ENCODE measurements at places on chromosomes 2 and 18.

DNA sequence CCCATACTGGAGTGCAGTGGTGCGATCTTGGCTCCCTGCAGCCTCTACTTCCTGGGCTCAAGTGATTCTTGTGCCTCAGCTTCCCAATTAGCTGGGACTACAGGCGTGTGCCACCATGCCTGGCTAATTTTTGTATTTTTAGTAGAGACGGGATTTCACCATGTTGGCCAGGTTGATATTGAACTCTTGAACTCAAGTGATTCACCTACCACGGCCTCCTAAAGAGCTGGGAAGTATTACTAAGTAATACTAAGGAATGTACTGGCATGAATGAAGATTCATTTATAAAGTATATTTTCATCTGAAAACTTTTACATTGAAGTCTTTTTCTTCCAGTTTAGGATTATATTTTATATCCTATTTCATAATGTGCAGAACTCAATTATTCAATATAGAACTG lies 38.1 kb downstream of the NUP35 start:
- DNase-seq = no peak

- DNase-seq = no peak
Measured at GRCh38 chr2:157509744-157510143, 65.9 kb upstream of the CYTIP start.

GRCh38 chr2:172460780-172461201 lies 33.4 kb downstream of the ITGA6 start:
- no peak for DNase-seq

DNA sequence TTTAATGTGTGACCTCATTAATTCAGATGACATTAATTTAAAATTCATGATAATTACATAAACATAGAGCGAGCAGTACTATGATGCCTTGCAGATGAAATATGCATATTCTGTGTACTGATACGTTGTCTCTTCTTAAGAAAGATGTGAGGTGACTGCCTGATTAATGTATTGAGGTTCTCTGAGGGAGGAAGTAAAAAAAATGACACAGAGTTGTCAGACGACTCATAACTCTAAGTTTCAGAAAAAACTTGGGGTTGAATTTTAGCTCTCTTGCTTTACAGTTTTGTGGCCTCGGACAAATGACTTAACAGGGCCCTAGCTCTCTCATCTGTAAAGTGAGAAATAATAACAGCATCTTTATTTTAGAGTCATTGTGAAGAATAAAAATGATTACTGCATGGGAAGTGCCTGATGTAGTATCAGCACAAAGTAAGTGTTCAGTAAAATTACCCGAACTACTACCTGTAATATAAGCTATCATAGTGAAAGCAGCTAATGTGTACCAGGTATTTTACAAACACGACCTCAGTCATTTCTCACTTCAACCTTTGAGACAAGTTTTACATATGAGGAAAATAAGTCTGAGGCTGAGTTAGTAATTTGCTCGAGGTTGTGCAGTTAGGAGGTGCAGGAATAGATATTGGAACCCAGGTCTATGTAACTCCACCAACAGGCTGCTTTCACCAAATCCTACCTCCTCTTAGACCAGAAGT lies 65.3 kb downstream of the ALK start:
- DNase-seq = no peak

GRCh38 chr2:191657977-191658376 lies 20.0 kb upstream of the NABP1 start:
- peak; percentile 67 for DNase-seq

DNA sequence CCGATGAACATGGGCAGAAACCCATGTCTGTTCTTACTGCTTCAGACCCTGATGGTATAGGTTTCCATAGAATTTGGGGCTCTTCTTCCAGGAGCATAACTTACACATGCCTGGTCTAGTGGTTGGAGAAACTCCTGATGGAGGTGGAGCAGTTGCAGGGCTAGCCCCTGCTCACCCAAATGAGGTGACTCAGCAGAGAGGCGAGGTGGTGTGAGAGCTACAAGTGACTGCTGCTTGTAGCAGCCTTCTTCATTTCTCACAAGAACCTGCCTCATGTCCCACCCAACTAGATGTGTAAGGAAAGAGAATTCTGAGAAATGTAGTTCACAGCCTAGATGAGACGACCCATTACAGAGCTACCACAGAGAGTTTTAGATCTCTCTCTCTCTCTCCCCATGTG lies 105.3 kb downstream of the ZNF407 start:
- no peak for DNase-seq

DNA sequence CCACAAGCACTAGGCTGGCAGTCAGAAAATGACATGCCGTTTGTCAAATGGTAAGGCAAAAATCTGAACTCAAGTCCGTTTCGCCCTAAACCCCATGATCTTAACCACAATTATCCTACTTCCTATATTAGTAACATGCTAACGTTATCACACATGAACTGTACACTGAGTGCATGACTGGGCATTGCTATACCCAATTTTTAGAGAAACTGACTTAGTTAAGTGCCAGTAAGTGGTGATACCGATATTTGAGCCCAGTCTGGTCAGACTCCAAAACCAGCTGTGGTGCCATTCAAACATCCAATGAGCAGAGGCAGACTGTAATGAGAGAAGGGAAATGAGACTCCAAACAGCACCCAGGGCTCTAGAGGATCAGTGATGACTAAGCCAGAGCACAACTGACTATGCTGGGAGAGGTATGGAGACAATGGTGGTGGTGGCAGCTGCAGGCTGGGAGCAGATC lies 311.7 kb upstream of the PKDCC start:
- no peak for DNase-seq

DNA sequence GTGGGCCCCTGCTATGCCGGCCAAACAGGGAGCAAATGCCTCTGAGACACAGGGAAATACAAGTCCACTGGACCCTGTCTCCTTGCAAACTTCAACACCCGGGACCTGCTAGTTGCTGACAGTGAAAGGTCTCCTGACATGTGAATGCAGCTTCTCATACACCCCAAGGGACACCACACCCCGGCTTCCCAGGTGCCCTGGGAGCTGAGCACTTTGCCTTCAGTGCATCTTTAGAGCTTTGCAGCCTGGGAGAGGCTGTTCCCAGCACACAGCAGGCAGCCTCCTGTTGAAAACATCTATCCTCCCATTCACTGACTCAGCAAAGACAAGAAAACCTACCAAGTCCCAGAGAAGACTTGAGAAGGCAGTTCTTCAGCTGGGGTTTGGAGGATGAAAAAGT lies 143.4 kb downstream of the COL6A3 start:
- DNase-seq = no peak

- no peak for DNase-seq
Measured at GRCh38 chr2:68266655-68267054, 14.3 kb upstream of the PPP3R1 start.

DNA sequence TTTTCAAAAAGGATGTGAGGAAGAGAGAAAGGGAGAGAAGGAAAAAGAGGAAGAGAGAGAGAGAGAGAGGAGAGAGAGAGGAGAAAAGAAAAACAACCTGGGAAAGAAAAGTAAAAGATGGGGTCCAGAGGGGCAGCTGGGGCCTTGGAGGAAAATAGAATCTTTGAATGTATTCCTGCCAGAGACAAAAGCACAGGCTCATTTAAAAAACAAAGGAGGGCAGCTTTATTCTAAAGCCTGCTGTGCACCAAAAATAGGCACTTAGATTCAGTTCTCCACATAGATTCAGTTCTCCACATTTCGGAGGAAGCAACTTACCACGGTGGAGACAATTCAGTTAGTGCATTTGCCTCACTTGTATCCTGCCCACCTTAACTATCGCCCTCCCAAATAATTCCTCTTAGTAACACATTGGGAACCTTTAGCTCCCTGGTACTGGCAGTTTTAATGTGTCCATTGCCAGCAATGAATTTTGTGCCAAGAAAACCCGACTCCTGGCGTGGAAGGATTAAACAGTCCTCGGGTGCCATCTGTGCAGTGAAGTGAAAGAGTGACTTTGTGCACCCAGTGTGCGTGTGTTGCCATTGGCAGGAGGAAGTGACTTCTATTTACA lies 71.3 kb downstream of the DPP4 start:
- no peak for DNase-seq

DNA sequence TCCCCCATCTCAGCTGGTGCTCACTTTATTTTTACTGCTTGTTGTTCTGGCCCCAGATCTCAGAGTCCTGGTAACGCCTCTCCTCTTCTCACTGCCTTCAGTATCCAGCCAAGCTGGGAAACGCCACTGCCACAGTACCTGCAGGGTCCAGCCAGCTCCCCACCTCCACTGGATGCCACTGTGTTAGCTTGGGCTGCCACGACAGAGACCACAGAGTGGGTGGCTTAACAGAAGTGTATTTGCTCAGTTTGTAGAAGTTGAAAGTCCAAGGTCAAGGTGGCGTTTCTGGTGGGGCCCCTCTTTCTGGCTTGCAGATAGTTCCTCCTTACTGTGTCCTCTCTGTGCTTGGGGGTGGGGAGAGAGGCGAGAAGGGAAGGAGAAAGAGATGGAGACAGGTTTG lies 107.1 kb downstream of the AGAP1 start:
- no peak for DNase-seq

DNA sequence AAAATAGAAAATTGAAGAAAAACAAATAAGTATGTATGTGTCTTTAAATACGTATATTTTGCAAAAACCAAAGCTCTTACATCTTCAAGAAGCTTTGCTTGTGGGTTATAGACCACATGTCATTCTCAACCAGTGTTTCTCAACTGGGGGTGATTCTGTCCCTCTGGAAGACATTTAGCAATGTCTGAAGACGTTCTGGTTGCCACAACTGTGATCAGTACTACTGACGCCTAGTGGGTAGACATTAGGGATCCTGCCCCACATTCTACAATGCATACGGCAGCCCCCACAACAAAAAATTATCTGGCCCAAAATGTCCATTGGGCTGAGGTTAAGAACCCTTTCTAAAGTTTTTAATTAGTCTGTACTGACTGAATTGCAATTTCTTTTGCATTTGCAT lies 48.4 kb downstream of the UNC50 start:
- DNase-seq = no peak

DNA sequence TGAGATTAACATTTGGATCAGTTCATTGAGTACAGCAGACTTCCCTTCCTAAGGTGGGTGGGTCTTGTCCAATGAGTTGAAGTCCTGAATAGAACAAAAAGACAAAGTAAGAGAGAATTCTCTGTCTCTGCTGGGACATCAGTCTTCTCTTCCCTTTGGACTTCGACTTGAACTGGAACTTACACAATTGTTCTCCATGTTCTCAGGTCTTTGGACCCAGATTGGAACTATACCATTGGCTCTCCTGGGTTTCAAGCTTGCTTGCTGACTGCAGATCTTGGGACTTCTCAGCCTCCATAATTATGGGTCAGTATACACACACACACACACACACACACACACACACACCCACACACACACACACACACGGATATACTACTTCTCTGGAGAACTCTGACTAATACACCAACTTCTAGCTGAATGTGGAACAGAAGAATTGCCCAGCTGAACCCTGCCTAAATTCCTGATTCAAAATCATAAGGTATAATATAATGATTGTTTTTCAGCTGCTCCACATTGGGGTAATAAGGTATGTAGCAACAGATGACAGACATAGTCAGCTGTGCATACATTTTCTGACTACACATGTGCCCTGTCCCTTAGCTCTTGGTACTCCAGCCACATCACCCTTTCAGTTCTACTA lies 214.0 kb downstream of the TGIF1 start:
- DNase-seq = no peak

DNA sequence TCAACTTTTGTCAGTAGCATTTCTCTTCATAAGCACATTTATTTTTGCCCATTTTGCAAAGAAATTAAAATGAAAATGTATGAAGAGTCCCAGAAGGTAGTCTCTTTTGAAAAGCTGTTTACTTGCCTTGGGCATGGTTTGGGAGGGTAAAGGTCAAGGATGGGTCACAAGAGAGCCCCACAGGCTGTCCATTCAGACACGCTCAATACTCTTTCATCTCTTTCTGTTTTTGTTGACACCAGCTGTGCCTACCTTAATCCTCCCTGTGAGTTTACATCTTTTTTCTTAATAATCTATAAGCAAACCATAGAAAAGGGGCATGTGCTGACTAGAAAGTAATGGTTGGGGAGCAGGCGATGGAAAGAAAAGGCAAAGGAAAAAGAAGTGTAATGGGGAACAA lies 49.6 kb upstream of the KLF7 start:
- no peak for DNase-seq

GRCh38 chr18:35324926-35325655 lies 19.1 kb downstream of the ZNF24 start:
- no peak for DNase-seq

- no peak for DNase-seq
Measured at GRCh38 chr2:186968277-186968676, 119.3 kb upstream of the ZSWIM2 start.

DNA sequence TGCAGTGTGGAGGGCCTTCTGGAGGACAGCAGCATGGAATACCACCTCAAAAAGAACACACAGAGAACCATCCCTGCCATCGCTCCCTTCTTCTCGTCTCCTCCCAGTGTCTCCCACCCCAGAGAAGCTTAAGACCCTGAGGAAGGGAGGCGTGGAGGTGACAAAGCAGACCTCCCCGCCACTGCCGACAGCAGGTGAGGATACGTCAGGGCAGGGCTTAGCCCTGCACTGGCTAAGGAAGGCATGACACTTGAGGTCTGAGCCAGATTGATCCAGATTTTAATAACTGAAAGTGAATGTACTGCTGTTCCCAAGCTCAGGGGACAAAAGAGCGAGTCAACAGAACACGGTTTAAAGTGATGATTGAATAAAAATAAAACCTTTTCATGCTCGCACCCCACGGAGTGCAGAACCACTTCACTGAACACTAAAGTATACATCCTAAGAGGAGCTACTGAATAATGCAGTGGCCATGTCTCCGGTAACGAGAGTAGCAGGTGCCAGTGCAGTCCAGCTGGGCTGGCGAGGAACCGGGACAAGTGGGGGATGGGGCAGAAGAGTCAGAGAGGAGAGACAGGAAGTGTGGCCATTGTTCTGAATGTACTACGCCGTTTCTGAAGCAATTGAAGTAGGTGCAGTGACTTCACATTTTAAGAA lies 391.0 kb downstream of the CDH2 start:
- DNase-seq = no peak

GRCh38 chr2:48483916-48484315 lies 46.0 kb upstream of the STON1 start:
- no peak for DNase-seq

- DNase-seq = no peak
Measured at GRCh38 chr2:183284606-183285005, 160.4 kb downstream of the NUP35 start.

- no peak for DNase-seq
Measured at GRCh38 chr2:38975042-38975441, 85.4 kb downstream of the ARHGEF33 start.

DNA sequence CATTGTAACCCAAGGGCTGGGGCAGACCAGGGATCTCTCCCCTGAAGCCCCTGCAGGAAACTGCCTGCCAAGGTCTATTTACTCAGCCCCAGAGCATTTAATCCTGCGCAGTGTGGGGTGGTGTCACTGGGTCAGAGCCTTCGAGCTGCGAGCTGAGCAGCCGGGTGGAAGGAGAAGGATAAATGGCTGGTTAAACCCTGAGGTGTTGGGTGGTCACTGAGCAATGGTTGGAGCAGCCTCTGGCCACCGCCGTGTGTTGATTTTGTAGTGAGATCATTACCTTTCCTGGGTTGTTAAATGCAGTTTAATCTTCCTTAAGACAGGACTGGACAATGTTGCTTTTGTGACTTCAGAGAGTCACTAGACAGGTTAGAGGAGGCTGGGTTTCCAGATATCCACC lies 98.1 kb downstream of the SETBP1 start:
- no peak for DNase-seq

GRCh38 chr18:68439642-68440041 lies 275.3 kb downstream of the TMX3 start:
- DNase-seq = no peak
